Gastrocnemius medialis (tissue), 4 donors: ENCODE measurements at places on chromosomes 11 and 22. TPM values are rescaled to one million over a fixed set of nuclear protein-coding genes. Genes with fewer than 3 reads are reported as not detected.

Gene RAB38
- 0.27 TPM for total RNA-seq

DNA sequence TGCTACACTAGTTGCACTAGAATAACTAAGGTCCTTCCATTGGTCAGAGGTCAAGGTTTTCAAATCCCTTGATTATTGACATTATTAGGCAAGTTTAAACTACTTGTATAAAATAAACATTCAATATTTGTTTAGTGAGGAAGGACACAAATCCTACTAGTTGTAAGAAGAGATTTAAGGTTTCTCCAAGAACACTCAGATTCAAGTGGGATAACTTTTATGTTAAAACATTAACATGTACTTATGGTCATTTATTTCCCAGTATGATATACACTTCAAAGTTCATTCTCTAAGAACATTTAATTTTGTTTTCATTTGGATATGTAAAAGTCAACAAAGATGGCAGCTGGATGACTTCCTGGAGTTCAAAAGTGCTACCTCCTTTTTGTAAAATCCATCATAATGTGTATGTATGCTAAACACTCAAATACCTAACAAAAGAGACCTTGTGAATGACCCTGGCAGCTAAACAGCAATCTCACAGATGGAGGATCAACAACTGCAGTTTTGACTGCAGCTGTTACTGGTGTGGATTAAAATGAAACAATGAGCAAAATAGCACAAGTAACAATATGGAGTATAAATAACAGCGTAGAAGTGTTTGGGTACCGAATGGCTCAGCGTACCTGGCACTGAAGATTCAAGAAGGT lies 1.5 kb downstream of the CCDC90B start:
- H3K36me3 ChIP-seq, result peaks cover 6% of the 10 kb centered on the region
- no peaks in the 10 kb centered on the region for H3K27me3 ChIP-seq
- H3K4me3 ChIP-seq, result peak overlapping the region; percentile 94
- H3K4me1 ChIP-seq, result peaks cover 39% of the 10 kb centered on the region
- no peak for DNase-seq

- H3K4me3 ChIP-seq, result peak overlapping the region; percentile 77
- H3K36me3 ChIP-seq, result no peaks in the 10 kb centered on the region
- no peaks in the 10 kb centered on the region for H3K27me3 ChIP-seq
- H3K4me1 ChIP-seq, result peaks cover 10% of the 10 kb centered on the region
- H3K27ac ChIP-seq, result peak overlapping the region; percentile 59
Observed at GRCh38 chr11:101915791-101916291, 481 bp downstream of the ANGPTL5 start.

GRCh38 chr11:119617340-119617713 lies 111.7 kb downstream of the NECTIN1 start:
- no peak overlapping the region for H3K27ac ChIP-seq
- H3K4me3 ChIP-seq, result no peak overlapping the region
- H3K27me3 ChIP-seq, result peaks cover 3% of the 10 kb centered on the region

DNA sequence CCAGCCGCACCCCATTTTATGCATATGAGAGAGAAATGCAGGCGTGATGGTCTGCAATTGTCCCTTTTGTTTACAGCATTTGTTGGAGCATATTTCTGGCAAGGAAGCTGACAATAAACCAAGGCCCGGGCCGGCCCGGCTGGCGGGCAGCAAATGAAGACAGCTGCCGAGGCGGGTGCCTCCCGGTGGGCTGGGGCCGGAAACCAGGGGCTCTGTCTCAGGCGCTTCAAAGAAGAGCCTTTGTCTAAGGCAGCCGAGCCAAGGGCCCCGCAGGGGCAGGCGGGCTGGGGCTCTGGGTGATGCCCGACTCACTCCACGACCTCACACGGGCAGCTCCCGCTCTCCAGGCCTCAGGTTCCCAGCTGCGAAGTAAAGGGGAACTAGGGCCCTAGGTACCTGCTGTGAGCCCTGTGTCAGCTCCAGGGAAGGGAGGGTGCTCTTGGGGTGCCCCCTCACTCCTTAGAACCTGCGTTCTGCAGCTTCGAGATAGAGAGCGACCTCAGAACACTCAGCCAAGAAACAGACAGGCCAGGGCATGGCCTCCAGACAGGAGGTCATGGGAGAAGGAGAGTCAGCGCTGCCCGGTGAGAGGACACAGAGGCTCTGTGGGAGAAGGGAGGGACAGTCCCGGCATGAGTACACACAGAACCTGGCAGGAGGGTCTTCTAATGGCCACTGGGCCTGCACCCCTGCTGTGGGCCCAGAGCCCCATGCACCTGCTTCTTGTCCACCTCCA lies 2.4 kb downstream of the LINC01488 start:
- no peak for DNase-seq
- H3K27ac ChIP-seq, result no peak overlapping the region
- H3K27me3 ChIP-seq, result no peaks in the 10 kb centered on the region
- H3K36me3 ChIP-seq, result no peaks in the 10 kb centered on the region

Gene KCNJ1
- total RNA-seq, result 3.1 TPM

GRCh38 chr11:127061947-127062346 lies 61.4 kb upstream of the KIRREL3 start:
- DNase-seq, result no peak
- no peaks in the 10 kb centered on the region for H3K27me3 ChIP-seq
- H3K4me3 ChIP-seq, result no peak overlapping the region
- H3K4me1 ChIP-seq, result no peaks in the 10 kb centered on the region
- no peak overlapping the region for H3K27ac ChIP-seq
- no peaks in the 10 kb centered on the region for H3K36me3 ChIP-seq

Gene OR6A2
- not detected for total RNA-seq

GRCh38 chr11:129770993-129771392 lies 44.7 kb upstream of the TMEM45B start:
- no peaks in the 10 kb centered on the region for H3K36me3 ChIP-seq
- no peak overlapping the region for H3K4me3 ChIP-seq
- no peaks in the 10 kb centered on the region for H3K4me1 ChIP-seq
- no peak overlapping the region for H3K27ac ChIP-seq
- H3K27me3 ChIP-seq, result no peaks in the 10 kb centered on the region

Gene CADM1
- 2.3 TPM for total RNA-seq

Gene ELMOD1
- total RNA-seq, result 0.70 TPM

DNA sequence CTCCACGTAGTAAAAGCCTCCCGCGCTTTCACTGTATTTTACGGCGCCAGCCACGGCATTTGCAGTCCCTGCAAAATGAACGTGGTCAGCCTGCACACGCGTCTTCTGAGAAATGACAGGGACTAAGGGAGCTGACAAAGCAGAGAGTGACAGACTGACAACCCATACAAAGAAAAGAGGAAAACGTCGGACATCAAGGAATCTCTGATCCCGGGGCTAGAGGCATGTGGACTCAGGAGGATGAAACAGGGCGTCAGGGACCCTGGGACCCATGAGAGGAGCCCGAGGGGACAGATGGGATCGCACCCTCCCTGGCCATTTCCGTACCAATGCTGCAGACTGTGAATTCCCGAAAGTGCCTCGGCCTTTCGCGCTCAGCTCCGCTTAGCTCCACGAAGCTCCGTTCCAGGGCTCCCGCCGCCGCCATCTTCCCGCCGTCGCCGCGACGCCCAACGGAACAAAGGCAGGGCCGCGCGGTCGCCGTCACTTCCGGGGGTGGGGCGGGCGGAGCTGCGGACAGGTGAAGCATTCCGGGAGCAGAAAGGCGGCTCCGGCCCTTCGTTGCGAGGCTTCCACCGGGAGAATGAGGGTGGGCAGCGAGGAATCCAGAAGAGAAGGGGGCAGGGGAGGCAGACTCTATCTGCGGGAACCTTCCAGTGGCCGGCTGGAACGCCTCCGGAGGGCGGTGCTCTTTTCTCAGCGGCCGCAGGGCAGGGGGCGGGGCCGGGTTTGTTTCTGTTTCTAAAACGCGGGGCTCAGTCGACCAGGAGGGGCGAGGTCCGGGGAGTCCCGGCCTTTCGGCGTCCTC lies at the start of gene NUP160:
Gene NUP160, minus strand, starts transcription at position 459 of the 808 bp plus-strand sequence. Its CDS starts 32 bp downstream, at position 427.
- peak within 1 kb of the TSS; percentile 94 for H3K27ac ChIP-seq
- peak within 1 kb of the TSS; percentile 91 for H3K4me3 ChIP-seq
- H3K36me3 ChIP-seq, result peaks cover 10% of the 10 kb centered on the region
- H3K4me1 ChIP-seq, result peaks cover 42% of the 10 kb centered on the region
- H3K27me3 ChIP-seq, result no peaks in the 10 kb centered on the region

DNA sequence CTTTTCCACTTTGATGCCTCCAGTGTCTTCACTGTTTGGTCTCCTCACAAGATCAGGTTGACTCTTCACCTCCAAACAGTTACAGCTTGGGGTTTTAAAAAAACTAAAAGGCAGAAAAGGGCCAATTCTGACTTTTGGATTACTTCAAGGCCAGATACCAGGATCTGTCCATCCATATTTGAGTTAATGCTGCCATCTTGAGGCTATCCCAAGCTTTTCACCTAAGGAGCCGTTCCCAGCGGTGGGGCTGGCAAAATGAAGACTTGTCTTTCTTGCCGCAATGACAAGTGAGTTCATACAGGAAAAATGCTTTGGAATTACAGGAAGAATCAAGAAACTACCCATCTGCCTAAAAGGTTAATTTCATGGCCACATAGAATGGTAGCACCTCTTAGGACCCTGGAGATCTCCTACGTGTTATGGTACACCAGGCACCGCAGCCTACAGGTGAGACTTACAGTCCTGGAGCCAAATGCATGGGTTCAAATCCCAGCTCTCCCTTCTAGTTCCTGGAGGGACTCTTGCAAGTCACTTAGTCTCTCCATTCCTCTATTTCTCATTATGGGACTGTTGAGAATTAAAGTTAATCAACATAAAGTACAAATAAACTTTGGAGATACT lies 6.0 kb upstream of the OR5B21 start:
- H3K4me3 ChIP-seq, result no peak overlapping the region
- no peaks in the 10 kb centered on the region for H3K4me1 ChIP-seq
- H3K27ac ChIP-seq, result no peak overlapping the region
- H3K36me3 ChIP-seq, result no peaks in the 10 kb centered on the region

GRCh38 chr11:61732705-61733104 lies 19.7 kb upstream of the MYRF start:
- H3K4me1 ChIP-seq, result peaks cover 16% of the 10 kb centered on the region
- H3K36me3 ChIP-seq, result no peaks in the 10 kb centered on the region
- H3K27me3 ChIP-seq, result no peaks in the 10 kb centered on the region
- H3K27ac ChIP-seq, result peak overlapping the region; percentile 82
- H3K4me3 ChIP-seq, result no peak overlapping the region

GRCh38 chr22:50192436-50193204 lies 6.9 kb downstream of the TRABD start:
- peaks cover 35% of the 10 kb centered on the region for H3K36me3 ChIP-seq
- H3K4me1 ChIP-seq, result peaks cover 11% of the 10 kb centered on the region
- no peak for DNase-seq
- H3K27ac ChIP-seq, result no peak overlapping the region

Gene DDTL
- total RNA-seq, result not detected

- no peaks in the 10 kb centered on the region for H3K36me3 ChIP-seq
- no peaks in the 10 kb centered on the region for H3K27me3 ChIP-seq
- H3K4me3 ChIP-seq, result no peak overlapping the region
- no peak for DNase-seq
- no peak overlapping the region for H3K27ac ChIP-seq
- H3K4me1 ChIP-seq, result no peaks in the 10 kb centered on the region
Observed at GRCh38 chr22:27835446-27835845, 33.9 kb upstream of the MN1 start.

Gene SERPING1
- total RNA-seq, result 90.0 TPM

Gene OR10D3
- total RNA-seq, result not detected

Gene C11orf86
- not detected for total RNA-seq

- no peak for DNase-seq
- H3K4me1 ChIP-seq, result peaks cover 17% of the 10 kb centered on the region
- peak overlapping the region; percentile 56 for H3K27ac ChIP-seq
- H3K27me3 ChIP-seq, result no peaks in the 10 kb centered on the region
- no peaks in the 10 kb centered on the region for H3K36me3 ChIP-seq
- H3K4me3 ChIP-seq, result no peak overlapping the region
Observed at GRCh38 chr11:94925422-94926270, 47.7 kb downstream of the CWC15 start.

- no peak overlapping the region for H3K4me3 ChIP-seq
- peaks cover 31% of the 10 kb centered on the region for H3K27me3 ChIP-seq
- no peaks in the 10 kb centered on the region for H3K36me3 ChIP-seq
- H3K4me1 ChIP-seq, result no peaks in the 10 kb centered on the region
- DNase-seq, result no peak
Observed at GRCh38 chr11:2266586-2267305, 3.6 kb downstream of the ASCL2 start.

DNA sequence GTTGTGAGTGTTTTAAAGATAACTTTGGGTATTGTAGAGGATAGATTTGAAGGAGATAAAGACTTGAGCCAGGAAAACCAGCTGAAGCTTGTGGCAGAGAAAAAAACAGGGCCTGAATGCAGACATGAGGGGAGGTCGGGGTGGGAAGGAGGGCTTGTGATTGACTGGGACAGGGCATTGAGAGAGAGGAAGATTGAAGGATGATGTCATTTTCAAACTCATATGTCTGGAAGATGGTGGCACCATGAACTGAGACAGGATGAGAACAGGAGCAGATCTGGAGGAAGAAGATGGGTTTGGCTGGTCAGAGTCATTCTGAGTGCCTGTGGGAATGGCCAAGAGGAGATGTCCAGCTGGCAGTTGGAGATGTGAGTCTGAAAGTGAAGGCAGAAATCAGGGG lies 14.7 kb downstream of the CSNK2A3 start:
- no peaks in the 10 kb centered on the region for H3K27me3 ChIP-seq
- no peaks in the 10 kb centered on the region for H3K36me3 ChIP-seq
- no peak for DNase-seq
- H3K4me3 ChIP-seq, result no peak overlapping the region

GRCh38 chr22:35406443-35406842 lies 6.5 kb downstream of the MCM5 start:
- H3K27me3 ChIP-seq, result no peaks in the 10 kb centered on the region
- H3K4me3 ChIP-seq, result no peak overlapping the region
- H3K4me1 ChIP-seq, result no peaks in the 10 kb centered on the region
- no peak overlapping the region for H3K27ac ChIP-seq
- no peak for DNase-seq

GRCh38 chr11:11661326-11662040 lies 39.7 kb upstream of the GALNT18 start:
- H3K27ac ChIP-seq, result no peak overlapping the region
- H3K4me1 ChIP-seq, result peaks cover 13% of the 10 kb centered on the region
- no peak overlapping the region for H3K4me3 ChIP-seq
- H3K36me3 ChIP-seq, result no peaks in the 10 kb centered on the region

- no peak for DNase-seq
- H3K4me1 ChIP-seq, result no peaks in the 10 kb centered on the region
- no peak overlapping the region for H3K4me3 ChIP-seq
- no peaks in the 10 kb centered on the region for H3K27me3 ChIP-seq
Observed at GRCh38 chr11:105197071-105197815, 57.7 kb upstream of the CARD18 start.

- no peak for DNase-seq
- no peak overlapping the region for H3K4me3 ChIP-seq
- H3K27ac ChIP-seq, result no peak overlapping the region
- H3K36me3 ChIP-seq, result no peaks in the 10 kb centered on the region
- H3K27me3 ChIP-seq, result no peaks in the 10 kb centered on the region
- peaks cover 11% of the 10 kb centered on the region for H3K4me1 ChIP-seq
Observed at GRCh38 chr11:61711037-61711436, 30.8 kb downstream of the DAGLA start.

GRCh38 chr22:25420471-25420924 lies 144.0 kb upstream of the GRK3 start:
- peaks cover 56% of the 10 kb centered on the region for H3K27me3 ChIP-seq
- DNase-seq, result no peak
- no peak overlapping the region for H3K27ac ChIP-seq
- no peaks in the 10 kb centered on the region for H3K36me3 ChIP-seq
- H3K4me1 ChIP-seq, result peaks cover 9% of the 10 kb centered on the region

- H3K27me3 ChIP-seq, result no peaks in the 10 kb centered on the region
- peak; percentile 27 for DNase-seq
- H3K4me1 ChIP-seq, result no peaks in the 10 kb centered on the region
- H3K27ac ChIP-seq, result no peak within 1 kb of the TSS
Observed at GRCh38 chr11:74311352-74311926, at the start of gene P4HA3. TSS of gene P4HA3 (minus strand) at chr11:74311640. CDS start at chr11:74311611, 29 bp downstream.

GRCh38 chr11:28621753-28622152 lies 513.6 kb downstream of the METTL15 start:
- no peak overlapping the region for H3K4me3 ChIP-seq
- no peaks in the 10 kb centered on the region for H3K27me3 ChIP-seq
- no peak for DNase-seq
- no peak overlapping the region for H3K27ac ChIP-seq
- no peaks in the 10 kb centered on the region for H3K36me3 ChIP-seq
